NCI-H1694 treated with DMSO at 0.1 percent for 48 hours (cell line): ENCODE measurements at places on chromosomes 2 and 18.

DNA sequence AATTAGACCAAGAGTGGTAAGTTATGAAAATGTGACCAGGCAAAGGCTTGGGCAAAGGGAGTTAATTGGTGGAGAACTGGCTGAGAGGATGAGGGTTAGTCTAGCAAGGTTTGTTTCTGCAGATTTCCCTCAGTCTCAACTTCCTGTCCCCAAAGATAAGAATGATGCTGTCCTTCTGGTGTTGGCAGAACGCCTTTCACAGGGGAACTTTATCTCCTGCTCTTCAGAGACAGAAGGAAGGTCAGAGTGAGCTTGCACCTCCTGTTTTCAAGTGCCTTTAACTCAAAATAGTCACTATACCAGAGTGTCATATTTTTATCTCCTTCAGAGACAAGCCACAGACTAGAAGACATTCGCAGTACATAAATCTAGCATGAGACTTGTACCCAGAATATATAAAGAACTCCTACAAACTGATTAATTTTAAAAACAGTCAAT lies 95.7 kb downstream of the TEX51 start:
- DNase-seq: no peak

- peak; percentile 15 for DNase-seq
Measured at GRCh38 chr18:3481696-3482210, 31.8 kb downstream of the TGIF1 start.

DNA sequence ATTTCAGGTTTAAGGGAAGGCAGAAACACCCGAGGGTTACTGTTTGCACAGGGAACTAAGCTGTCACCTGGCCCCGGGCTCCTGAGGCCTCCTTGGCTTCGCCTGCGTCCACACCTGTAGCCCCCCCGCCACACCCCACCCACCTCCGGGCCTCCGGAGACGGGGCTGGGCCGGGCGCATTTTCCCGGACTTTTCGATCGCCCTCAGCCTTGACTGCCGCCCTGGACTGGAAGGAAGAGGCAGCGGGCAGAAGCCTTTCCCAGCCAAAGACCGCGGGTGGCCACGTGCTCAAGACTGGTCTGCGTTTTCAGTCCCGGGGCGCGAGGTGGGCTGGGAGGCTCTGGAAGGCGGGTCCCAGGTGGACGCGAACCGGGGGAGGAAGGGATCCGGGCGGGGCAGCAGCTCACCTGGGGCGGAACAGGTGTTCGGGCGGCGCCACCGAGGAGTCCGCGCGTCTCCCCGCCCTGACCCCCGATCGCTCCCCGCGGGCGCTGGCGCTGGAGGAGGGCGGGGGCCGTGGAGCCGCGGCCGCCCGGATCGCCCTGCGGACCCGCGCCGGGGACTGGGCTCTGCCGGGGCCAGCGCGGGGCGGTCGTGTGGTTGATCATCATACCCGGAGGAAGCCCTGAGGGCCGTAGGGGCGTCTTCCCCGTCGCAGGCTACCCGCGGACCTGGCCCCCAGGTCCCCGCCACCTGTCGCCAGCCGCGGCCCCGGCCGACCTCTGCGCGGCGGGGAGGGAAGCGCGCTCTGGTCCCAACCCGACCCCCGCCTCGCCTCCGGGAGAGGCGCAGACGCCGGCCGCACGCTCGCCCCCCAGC lies 3.2 kb downstream of the ID2 start:
- no peak for DNase-seq

DNA sequence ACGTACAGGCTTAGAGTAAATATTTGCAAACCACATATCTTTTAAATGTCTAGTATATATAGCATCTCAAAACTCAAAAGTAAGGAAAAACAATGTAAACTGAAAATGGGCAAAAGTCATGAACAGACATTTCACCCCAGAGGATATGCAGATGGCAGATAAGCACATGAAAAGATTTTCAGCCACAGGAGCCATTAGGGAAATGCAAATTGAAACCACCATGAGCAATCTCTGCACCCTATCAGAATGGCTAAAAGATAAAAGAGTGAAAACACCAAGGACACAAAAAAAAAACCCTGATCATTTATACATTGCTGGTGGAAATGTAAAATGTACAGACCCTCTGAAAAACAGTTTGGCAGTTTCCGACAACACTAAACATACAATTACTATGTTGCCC lies 292.7 kb downstream of the ZNF516 start:
- DNase-seq: no peak

DNA sequence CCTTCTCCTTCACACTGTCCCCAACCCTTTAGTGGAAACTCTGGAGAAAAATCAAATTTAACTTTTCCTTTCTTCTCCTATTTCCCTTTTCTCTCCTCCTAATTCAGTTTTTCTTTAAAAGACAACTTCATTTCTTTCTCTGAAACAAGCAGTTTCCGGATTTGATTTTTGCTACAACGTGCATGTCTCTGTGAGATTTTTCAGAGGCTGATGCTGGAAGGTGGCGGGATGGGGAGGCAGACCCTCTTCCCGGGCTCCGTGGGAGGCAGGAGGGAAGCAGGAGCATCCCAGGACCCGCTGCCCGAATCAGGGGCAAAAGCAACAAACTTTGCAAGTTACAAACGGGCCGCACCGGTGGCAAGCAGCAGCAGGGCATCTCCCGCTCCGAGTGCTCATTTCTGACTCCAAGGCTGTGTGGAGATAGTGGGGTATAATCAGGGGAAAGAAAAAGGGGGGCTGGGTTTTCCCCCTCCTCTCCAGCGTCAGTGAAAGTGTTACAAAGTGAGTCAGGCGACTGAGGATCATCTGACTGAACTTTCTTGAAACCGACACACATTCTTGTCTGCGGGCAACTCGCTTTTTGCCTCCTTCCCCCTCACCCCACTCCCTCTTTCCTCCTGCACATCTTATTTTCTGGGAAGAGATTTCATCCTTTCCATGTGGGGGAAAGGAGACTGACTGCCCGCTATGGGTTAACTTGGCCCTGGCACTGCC lies 6.4 kb downstream of the ZEB2 start:
- no peak for DNase-seq

DNA sequence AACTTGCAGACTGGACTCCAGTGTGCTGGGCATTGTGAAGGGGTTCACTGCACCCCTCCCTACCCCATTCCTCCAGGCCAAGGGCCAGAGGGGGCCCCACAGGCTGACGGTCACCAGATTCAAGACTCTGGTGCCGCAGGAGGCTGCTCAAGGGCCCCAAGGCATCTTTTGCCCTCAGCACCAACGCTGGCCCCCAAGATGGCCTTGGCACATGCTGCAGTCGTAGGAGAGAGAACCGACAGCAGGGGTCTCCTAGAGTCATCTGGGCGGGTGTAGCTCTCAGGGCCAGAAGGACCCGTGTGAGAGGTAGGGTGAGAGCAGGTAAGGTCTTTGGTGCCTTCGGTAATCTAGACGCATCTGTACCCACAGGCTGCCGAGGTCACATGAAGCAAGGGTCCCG lies 18.7 kb upstream of the ODC1 start:
- no peak for DNase-seq

GRCh38 chr2:15363734-15364133 lies 197.4 kb downstream of the NBAS start:
- no peak for DNase-seq

GRCh38 chr2:32947484-32948143 lies 861 bp downstream of the LTBP1 start:
- DNase-seq: peak; percentile 12

GRCh38 chr2:195342061-195342460 lies 315.0 kb upstream of the SLC39A10 start:
- DNase-seq: no peak

- peak; percentile 83 for DNase-seq
Measured at GRCh38 chr2:222318026-222318711, 19.4 kb upstream of the PAX3 start.

DNA sequence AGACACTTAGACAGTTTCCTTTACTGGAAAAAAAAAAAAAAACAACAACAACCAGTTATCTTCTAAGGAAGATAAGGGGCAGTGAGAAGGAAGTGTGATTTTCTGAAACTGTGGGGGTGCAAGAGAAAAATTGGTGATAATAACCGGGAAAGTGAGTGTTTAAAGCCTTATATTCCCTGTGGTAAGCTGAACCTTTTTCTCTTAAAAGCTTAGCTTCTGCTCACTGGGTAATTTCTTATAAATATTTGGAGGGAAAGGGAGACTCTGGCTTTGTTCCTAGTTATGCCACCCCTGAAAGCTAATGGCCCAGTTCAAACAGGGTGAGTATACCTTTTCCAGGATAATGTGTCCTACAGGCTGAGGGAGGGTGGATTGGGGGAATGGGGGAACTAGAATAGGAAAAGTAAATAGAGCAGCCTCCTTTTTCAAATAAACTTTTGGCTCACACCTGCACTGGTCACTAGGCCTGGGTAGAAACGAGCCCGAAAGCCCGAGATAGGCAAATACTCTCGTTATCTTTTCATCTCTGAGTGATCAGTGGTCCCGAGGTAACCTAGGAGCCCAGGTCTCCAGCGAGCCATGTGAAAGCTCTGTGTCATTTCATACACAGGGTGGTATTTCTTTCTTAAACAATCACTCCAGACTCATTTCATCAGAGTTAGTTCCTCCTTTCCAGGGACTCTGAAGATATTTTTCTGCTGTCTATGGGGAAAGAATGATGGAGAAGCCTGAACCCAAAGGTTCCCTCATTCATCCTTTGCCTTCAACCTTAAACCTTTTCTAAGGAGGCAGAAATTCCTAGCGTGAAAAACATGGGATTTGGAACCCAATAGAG lies 15.5 kb upstream of the SRBD1 start:
- no peak for DNase-seq

DNA sequence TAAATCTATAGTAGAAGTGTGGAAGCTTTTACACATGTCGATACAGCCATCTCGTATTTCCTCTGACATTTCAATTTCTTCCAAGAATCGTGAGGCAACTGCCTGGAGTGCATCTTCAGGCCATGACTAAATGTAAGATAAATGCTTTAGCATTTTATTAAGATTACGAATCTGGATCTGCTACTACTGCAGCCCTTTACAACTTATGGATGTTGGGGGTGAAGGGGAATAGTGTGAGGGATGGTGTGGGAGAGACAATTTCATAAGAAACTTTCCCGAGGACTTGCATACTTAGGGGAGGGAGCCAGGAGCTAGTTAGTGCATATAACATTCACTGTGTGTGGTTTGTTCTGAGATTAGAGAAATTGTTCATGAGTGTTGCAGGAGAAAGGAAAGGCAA lies 204.8 kb downstream of the SLC39A10 start:
- no peak for DNase-seq

DNA sequence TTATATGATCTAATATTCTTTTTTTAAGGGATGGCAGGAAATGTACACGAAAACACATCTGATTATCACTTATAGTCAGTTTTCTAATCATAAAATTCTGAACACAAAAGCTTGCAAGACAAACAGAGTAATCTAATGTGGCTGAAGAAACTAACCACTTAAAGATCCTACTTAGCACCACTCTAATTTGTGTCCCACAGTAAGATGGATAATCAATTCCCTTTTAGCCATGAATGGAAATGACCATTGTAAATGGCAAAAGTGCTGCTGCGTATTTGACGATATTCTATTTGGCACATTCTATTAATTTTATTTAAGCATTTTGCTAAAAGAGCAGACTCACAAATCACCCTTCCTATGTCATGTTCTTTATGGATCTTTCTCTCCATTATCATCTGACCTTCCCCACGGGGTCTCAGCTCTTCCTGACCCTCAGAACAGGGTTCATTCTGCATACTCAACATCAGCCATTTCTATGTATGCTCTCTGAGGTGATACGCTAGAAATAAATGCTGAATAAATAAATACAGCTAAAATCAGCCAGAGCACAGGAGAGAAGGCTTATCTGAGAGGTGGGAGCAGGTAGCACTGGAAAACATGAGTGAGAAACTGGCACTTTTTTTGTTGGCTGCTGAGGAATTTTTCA lies 295.8 kb downstream of the AFF3 start:
- no peak for DNase-seq

GRCh38 chr2:105377871-105378270 lies 21.0 kb downstream of the FHL2 start:
- DNase-seq: no peak

DNA sequence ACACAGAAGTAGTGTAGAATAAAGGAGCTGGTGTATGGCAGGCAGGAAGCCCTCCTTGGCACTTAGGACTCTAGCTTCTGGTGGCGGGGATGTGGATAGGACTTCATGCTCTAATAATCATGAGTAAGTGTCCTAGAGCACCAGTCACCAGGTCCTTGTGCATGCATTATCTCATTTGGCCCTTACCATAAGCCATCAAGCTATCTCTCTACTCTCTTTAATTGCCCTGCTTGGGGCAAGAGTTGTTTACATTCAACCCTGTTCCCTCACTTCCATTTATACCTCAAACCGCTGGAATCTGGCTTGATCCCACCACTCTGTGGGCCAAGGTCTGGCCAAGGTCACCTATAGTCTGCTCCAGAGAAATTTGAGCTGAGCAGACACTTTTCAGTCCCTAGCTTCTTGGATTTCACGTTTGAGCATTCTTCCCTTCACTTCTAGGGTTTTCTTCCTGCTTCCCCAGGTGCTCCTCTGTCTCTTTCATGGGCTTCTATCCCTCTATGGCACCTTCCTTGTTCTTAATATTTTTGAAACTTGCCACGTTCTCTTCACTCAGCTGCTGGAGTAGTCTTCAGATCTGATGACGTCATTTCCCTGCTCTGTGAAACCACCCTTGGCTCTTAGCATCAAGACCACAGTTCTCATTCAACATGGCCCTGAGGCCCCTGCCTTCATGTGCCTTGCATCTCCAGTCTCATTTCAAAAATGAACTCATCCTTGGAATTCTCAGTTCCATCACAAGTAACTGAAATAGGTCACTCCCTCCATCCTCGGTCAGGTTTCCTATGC lies 94.9 kb upstream of the GATA6 start:
- no peak for DNase-seq

DNA sequence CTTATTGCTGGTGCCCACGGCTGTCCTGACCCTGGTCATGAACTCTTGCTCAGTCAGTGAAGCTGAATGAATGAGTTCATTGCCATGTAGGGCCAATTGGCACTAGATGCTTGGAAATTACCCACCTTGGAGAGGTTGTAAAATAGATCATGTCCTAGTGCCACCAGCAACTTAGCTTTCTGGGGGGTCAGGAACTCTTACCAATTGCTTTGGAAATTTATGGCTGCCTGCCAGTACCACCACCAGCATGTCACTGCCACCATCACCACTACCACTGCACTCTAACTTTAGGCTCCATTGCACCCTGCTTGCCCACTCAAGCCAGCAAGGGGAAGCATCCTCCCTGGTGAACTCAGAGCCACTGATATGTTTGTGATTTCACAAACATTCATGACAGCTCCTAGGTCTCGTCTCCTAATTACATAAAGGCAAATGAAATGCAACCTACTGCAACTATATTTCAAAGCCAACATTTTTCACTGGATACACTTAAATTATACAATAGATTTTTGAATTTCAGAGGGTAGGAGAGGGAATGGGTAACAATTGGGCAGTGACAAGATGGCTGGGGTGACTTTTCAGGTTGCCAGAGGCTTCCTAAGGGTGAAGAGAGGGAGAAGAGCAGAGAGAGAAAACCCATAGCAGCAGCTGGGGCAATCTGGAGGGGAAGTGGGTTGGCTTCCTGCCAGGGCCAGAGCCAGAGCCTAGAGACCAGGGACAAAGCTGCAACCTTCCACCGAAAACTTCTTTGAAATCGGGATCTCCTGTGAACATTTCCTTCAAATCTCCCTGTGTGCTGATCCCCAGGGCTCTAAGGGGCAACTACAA lies 3.5 kb upstream of the EMILIN1 start:
- DNase-seq: peak; percentile 59
